Sigmoid colon (tissue), 7 donors: ENCODE measurements at places on chromosomes 7 and 10. TPM values are rescaled to one million over a fixed set of nuclear protein-coding genes. Genes with fewer than 3 reads are reported as not detected.
A peak's percentile ranks its signal among the peaks of the same experiment; 100 is the strongest.

- no peaks in the 10 kb centered on the region for H3K36me3 ChIP-seq
- peaks cover 45% of the 10 kb centered on the region for H3K27me3 ChIP-seq
- peak within 1 kb of the TSS; percentile 46 for H3K4me3 ChIP-seq
- H3K27ac ChIP-seq: no peak within 1 kb of the TSS
These were observed at the start of gene PTPRN2 for GRCh38 chr7:158587162-158588084. Gene PTPRN2 (minus strand): TSS chr7:158587823.

- H3K36me3 ChIP-seq: no peaks in the 10 kb centered on the region
- H3K4me1 ChIP-seq: peaks cover 48% of the 10 kb centered on the region
- H3K4me3 ChIP-seq: no peak overlapping the region
- DNase-seq: peak; percentile 91
These were observed 48.9 kb downstream of the DLG5 start for GRCh38 chr10:77877441-77878344.

DNA sequence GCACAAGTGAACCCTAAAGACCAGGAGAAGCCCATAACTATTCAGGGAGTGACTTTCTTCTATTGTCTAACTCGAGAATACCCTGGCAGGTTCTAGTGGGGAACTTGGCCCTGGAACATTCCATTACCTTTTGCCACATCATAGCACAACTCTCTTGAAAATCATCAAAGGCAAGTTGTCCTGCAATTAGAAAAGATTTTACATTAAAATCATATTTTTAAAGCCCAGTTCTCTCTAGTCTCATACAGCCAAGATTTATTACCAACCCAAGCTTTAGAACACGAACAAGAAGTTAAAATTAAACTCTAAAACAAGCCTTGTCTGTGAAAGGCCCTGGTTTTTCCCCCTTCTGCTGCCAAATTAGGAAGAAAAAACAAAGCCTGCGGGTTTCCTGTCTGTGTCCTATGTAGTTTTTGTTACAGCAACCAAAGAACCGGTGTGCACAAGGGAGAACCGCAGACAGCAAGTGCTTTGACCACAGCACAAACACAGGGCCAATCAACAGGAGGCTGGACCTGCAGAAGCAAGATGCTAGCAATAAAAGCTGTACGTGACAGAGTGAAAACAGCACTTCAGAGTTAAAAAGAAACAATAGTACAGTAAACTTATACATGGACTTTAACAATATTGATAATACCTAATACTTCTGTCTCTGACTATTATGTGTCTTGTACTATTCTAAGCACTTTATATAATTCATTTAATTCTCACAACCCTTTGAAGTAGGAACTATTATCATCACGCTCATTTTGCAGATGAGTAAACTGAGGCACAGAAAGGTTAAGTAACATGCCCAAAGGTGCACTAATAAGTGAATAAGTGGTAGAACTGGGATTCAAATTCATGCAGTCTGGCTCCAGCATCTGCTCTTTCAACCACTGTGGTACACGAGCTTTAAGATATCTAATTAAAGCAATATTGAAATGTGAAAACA, 65.8 kb downstream of the STK17A start:
- DNase-seq: no peak
- H3K4me3 ChIP-seq: no peak overlapping the region
- H3K36me3 ChIP-seq: no peaks in the 10 kb centered on the region

GRCh38 chr7:35645691-35646090, 49.2 kb downstream of the HERPUD2 start:
- DNase-seq: no peak
- H3K27ac ChIP-seq: no peak overlapping the region
- peaks cover 27% of the 10 kb centered on the region for H3K4me1 ChIP-seq
- no peak overlapping the region for H3K4me3 ChIP-seq
- H3K27me3 ChIP-seq: no peaks in the 10 kb centered on the region
- H3K36me3 ChIP-seq: no peaks in the 10 kb centered on the region

ZNF22 gene
- total RNA-seq: 18.8 TPM

DNA sequence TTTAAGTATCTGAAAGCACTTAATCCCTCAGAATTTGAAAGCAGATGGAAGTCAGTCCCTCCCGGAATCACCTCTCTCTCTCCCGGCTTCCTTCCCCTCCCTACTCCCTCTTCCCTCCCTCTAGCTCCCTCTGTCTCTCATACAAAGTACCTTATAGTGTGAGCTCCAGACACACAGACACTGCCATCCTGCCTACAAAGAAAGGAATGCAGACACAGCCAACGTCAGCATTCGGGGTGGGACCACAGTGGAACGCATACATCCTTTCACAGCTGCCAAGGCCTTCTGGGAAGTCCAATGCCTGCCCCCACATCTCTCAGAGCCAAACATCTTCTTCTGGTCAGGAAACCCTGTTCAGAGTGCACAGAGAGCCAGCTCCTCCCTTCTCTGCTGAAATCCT, 9.3 kb downstream of the NOD1 start:
- no peaks in the 10 kb centered on the region for H3K27me3 ChIP-seq
- no peak overlapping the region for H3K4me3 ChIP-seq
- peaks cover 79% of the 10 kb centered on the region for H3K4me1 ChIP-seq
- H3K36me3 ChIP-seq: no peaks in the 10 kb centered on the region
- DNase-seq: peak; percentile 88
- H3K27ac ChIP-seq: peak overlapping the region; percentile 80

CFAP58 gene
- 0.36 TPM for total RNA-seq

DNA sequence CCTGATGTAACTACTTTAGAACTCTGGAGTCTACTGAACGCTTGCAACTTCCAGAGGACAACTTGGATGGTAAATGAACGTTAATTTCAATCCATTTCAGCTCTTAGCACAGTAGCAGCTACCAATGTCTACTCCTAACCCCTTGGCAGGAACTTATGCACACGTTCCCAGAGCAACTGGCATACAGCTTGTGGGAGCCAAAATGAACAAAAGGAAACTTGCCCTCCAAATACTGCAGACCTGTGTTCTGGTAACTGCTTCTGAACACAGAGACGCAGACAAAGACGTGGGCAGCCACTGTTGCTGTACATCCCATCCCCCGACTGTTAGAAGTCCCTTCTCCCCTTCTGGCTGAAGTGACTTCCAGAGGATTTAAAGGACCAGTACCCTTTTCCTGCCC, 61.3 kb downstream of the XPNPEP1 start:
- H3K4me3 ChIP-seq: no peak overlapping the region
- H3K27ac ChIP-seq: no peak overlapping the region
- H3K36me3 ChIP-seq: peaks cover 29% of the 10 kb centered on the region
- no peak for DNase-seq

TRIM50 gene
- 0.71 TPM for total RNA-seq

FAM221A gene
- total RNA-seq: 16.3 TPM

GRCh38 chr10:61280303-61280702, 172.9 kb downstream of the TMEM26 start:
- H3K36me3 ChIP-seq: no peaks in the 10 kb centered on the region
- no peak overlapping the region for H3K27ac ChIP-seq
- H3K4me1 ChIP-seq: peaks cover 11% of the 10 kb centered on the region
- no peak overlapping the region for H3K4me3 ChIP-seq
- no peaks in the 10 kb centered on the region for H3K27me3 ChIP-seq

- H3K36me3 ChIP-seq: no peaks in the 10 kb centered on the region
- H3K27me3 ChIP-seq: no peaks in the 10 kb centered on the region
- H3K4me3 ChIP-seq: no peak overlapping the region
- H3K27ac ChIP-seq: peak overlapping the region; percentile 100
- no peak for DNase-seq
These were observed 1.6 kb upstream of the EPC1 start for GRCh38 chr10:32348297-32349198.

DNA sequence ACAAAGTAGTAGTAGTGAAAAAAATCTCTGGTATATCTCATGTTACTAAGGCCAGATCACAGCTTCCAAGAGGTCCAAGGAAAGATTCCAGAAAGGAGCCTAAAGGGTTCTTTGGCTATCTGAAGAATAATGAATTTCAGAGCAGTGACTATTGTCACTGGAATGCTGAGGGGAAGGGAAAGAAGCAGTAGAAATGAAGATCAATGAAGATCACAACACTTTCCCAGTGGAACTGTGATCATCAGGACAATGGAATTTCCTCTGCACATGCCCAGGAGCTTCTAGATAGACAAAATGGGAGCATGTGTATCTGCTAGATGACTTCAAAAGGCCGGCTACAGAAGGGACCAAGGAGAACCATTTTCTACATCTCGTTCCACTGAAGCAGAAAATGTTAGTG, 219.5 kb upstream of the PHYHIPL start:
- no peaks in the 10 kb centered on the region for H3K27me3 ChIP-seq
- peaks cover 41% of the 10 kb centered on the region for H3K4me1 ChIP-seq
- no peak overlapping the region for H3K27ac ChIP-seq
- DNase-seq: no peak

DNA sequence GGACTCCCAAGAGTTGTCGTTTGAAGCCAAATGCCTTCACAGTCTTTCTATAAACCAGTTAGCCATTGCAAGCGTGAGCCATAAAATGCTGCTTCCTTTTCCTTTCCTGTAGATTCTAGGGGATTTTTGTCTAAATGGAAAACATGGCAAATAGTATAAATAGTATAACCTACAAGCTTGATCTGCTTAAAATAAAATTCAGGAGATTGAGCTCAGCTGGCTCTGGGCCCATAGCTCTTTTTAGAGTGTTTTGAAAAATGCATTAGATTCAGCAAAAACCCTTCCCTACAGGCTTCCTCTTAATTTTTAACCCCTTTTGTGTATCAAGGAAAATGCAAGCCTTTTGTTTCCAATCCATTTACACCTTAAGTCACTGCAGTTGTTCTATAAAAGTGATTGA, 190.1 kb upstream of the GDF10 start:
- H3K4me3 ChIP-seq: no peak overlapping the region
- H3K36me3 ChIP-seq: no peaks in the 10 kb centered on the region
- no peaks in the 10 kb centered on the region for H3K4me1 ChIP-seq
- DNase-seq: no peak
- no peak overlapping the region for H3K27ac ChIP-seq

DNA sequence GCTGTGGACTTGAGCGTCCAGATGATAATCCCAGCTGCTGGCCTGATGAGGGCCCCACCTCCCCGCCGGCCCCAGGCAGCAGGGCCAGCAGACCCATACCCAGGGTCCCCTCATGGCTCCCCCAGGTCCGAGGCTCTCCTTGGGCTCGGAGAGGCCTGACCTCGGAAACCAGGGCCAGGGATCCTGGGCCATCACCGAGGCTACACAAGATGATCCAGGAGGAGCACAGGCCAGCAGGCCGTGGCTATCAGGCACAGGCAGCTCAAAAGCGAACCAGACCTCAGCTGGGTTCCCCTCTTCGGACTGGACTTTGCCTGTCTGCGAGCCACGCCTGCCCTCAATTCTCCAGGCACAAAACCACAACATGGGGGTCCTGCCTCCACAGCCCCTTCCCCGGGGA, 17.4 kb downstream of the PDGFA start:
- no peaks in the 10 kb centered on the region for H3K27me3 ChIP-seq
- H3K36me3 ChIP-seq: peaks cover 49% of the 10 kb centered on the region
- no peak overlapping the region for H3K27ac ChIP-seq
- H3K4me1 ChIP-seq: peaks cover 26% of the 10 kb centered on the region
- peak; percentile 53 for DNase-seq
- no peak overlapping the region for H3K4me3 ChIP-seq

GRCh38 chr10:13276749-13277365, 23.0 kb downstream of the PHYH start:
- no peak for DNase-seq
- H3K4me1 ChIP-seq: peaks cover 7% of the 10 kb centered on the region
- H3K27ac ChIP-seq: no peak overlapping the region
- no peaks in the 10 kb centered on the region for H3K27me3 ChIP-seq

LRRC61 gene
- total RNA-seq: 10.3 TPM

DNA sequence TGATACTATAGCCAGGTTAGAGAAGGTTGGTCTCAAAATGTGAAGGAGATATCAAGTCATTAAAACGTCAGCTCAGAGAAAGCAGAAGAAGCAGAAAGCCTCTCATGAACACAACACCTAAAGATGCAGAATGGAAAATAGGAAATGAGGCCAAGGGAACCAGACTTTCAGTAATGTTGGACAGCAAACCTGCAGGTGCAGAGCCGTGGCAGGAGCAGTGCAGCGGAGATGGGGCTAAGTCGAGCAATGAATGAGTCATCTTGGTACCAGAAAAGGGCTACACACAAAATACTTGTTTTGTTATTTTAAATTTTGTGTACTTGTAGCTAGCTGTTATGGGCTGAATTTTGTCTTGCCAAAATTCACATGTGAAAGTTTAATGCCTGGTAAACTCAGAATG, 479.6 kb upstream of the POM121L12 start:
- H3K36me3 ChIP-seq: no peaks in the 10 kb centered on the region
- no peak overlapping the region for H3K27ac ChIP-seq
- H3K4me1 ChIP-seq: no peaks in the 10 kb centered on the region
- DNase-seq: no peak
- no peaks in the 10 kb centered on the region for H3K27me3 ChIP-seq
- no peak overlapping the region for H3K4me3 ChIP-seq

INA gene
- total RNA-seq: 3.9 TPM

MMRN2 gene
- total RNA-seq: 23.3 TPM

KIF20B gene
- total RNA-seq: 1.7 TPM

ELN gene
- total RNA-seq: 33.2 TPM

DNA sequence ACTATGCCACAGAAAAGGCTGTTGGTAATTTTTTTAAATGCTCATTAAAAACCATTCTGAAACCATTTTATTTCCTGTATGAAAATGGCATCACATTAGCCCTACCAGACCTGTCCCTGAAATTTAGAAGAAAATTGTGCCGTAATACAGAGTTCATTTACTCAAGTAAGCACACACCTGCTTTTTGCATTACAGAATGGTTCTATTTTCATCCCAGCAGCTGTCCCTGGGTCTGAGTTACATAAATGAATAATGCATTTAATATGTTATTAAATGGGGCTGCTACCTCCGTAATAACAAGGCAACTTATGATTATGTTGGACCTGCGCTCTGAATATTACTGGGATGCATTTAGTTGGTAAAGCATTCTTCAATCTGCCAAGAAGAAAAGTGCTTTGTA, 508.9 kb downstream of the SORCS1 start:
- DNase-seq: no peak
- no peaks in the 10 kb centered on the region for H3K27me3 ChIP-seq

MCM7 gene
- total RNA-seq: 43.6 TPM

ZNF425 gene
- total RNA-seq: 2.9 TPM

GRCh38 chr10:122286867-122287266, 15.8 kb downstream of the BTBD16 start:
- H3K27me3 ChIP-seq: no peaks in the 10 kb centered on the region
- peaks cover 35% of the 10 kb centered on the region for H3K4me1 ChIP-seq
- no peaks in the 10 kb centered on the region for H3K36me3 ChIP-seq
- DNase-seq: peak; percentile 77
- H3K27ac ChIP-seq: no peak overlapping the region

NEBL gene
- total RNA-seq: 1.1 TPM

- no peaks in the 10 kb centered on the region for H3K4me1 ChIP-seq
- H3K27ac ChIP-seq: no peak overlapping the region
- DNase-seq: no peak
- H3K36me3 ChIP-seq: no peaks in the 10 kb centered on the region
- H3K4me3 ChIP-seq: no peak overlapping the region
These were observed 520.5 kb downstream of the GLRX3 start for GRCh38 chr10:130656582-130657133.

STK31 gene
- total RNA-seq: 0.16 TPM

CNPY1 gene
- total RNA-seq: not detected

PDZD8 gene
- 34.3 TPM for total RNA-seq
